ENCODE measurements at places on chromosomes 2 and 18.

- DNase-seq = no peak
Measured at GRCh38 chr2:156125018-156125417, 207.5 kb downstream of the NR4A2 start.

DNA sequence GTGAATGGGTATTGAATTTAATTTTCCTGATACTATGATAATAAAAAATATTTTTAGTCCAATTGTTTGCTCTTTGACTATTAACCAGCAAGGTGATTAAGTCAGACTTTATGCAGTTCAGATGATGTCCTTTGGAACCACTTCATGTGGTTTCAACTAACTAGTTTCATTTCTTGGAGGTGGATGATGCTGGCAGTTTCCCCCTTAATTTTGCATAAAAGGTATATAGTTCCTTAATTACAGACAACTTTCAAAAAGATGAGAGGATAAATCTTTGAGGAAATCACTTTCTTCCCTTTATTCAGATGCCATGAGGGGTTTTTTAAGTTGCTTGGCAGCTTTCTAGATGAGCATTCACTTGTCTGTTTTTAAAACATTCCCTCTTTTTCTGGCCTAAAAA lies 223.1 kb downstream of the PHLPP1 start:
- DNase-seq = no peak

- no peak for DNase-seq
Measured at GRCh38 chr2:186125156-186125555, 360.9 kb upstream of the ZC3H15 start.

GRCh38 chr2:207434306-207434705 lies 95.5 kb upstream of the CREB1 start:
- DNase-seq = no peak

Data from activated naive CD8-positive, alpha-beta T cell treated with anti-CD3 and anti-CD28 coated beads for 36 hours (primary cell).